ENCODE measurements at places on chromosomes 1 and 21.

DNA sequence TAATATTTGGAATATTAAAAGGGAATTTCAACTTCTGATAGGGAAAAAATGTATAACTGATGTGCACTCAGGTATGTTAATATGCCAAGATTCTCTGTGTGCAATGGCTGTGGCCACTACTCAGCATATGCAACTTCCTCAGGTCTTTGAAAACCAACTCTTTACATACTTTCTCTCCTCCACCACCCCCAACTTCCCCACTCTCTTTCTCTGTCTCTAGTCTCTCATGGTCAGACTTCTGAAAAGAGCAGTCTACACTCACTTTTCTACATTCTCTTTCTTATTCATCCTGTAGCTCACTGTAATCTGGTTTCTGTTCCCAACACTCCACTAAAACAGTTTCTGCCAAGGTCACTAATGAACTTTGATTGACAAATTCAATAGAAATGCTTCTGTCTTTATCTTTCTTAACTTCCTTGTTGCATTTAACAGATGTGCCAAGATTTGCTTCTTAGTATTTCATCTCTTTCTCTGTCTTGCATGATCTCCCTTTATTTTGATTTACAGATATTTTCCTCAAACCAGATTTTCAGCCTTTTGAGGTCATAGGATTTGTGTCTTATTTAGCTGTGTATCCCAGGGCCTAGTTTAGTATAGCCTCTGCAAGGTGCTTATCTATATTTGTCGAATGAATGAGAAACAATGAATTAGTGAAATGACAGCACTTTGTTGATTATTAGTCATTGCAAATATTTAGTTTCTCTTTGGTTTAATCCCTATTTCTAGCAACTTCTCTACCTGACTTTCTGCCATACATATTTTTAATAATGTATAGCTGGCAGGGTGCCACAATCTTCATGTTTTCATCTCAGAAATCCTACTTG lies 168.9 kb downstream of the LMO4 start:
- DNase-seq: no peak

- DNase-seq: no peak
Measured at GRCh38 chr1:100955322-100955721, 59.4 kb downstream of the SLC30A7 start.

DNA sequence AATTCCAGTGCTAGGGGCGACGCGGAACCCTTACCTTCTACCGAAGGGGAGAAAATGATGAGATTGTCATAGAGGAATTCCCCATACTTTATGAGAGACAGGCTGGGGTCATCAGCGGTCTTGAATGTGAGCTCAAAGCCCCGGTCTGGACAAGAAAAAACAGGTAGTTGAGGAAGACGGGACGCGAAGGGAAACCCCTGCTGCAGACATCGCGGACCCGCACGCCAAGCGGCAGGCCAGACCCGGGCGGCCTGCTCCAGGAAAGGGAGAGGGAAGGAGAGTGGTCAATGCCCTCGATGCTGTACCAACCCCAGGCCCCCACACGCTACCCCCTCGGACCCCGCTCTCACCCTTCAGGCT lies 342 bp downstream of the DDOST start:
- no peak for DNase-seq

DNA sequence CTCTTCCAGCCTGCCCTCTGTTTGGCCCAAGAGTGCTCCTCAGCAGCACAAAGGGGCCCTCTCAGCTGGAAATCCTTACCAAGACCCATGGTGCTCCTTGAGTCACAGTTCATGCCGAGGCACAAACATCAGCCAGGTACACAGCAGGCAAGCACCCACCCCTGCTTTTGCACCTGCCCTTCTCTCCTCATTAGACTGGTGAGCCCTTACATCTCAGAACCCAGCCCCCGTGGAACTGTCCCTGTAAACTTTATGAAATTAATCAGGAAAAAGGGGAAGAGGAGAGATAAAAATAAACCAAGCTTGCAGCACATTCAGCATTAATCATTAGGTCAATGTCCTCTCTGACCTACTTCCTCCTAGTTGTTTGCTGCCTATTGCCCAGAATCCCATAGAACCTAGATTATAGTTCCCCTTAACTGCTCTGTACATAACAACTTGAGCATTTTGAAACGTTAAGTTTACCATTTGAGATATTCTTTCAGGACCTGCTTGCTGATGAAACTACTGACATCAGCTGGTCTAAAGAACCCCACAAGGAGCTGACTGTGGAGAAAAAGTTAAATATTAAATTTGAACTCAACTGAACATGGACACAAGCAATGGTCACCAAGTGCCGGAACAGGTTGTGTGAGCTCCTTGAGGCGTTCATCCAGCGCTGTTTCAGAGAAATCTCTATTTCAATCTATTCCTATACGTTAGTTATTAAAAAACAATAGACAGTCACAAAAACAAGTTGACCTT lies 738.4 kb downstream of the MATN1 start:
- no peak for DNase-seq

DNA sequence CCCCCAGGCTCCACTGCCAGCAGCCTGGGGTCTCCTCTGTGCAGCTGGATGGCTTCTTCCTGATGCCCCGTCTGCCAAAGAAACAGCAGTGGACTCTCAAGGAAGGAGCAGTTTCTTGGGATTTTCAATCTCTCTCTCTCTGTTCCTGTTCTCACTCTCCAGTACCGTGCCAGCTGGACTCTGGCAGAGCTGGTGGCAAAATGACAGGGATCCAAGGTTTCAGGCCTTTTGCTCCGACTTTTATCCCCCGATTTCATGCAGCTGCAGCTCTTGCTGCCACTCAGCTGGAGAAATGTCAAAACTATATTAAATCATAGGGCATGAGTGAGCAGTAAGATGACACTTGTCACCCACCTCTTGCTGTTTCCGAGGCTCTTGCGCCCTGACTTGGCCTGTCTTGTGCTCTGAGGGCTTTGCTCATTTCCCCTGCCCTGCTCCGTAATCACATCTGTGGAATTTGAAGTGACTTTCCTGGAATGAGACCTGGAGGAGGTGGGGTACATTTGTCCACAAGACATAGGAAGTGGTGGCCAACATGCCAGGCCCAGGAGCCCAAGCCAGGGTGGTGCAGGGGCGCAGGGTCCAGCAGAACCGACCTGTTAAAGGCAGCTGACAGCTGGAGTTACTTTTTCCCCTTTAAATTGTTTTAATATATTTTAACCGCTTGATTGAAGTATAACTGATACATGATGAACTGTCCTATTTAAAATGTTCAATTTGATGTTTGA lies 576.2 kb downstream of the PTPRU start:
- no peak for DNase-seq

GRCh38 chr1:36096500-36097432 lies 8.1 kb downstream of the ADPRS start:
- peak; percentile 9 for DNase-seq

DNA sequence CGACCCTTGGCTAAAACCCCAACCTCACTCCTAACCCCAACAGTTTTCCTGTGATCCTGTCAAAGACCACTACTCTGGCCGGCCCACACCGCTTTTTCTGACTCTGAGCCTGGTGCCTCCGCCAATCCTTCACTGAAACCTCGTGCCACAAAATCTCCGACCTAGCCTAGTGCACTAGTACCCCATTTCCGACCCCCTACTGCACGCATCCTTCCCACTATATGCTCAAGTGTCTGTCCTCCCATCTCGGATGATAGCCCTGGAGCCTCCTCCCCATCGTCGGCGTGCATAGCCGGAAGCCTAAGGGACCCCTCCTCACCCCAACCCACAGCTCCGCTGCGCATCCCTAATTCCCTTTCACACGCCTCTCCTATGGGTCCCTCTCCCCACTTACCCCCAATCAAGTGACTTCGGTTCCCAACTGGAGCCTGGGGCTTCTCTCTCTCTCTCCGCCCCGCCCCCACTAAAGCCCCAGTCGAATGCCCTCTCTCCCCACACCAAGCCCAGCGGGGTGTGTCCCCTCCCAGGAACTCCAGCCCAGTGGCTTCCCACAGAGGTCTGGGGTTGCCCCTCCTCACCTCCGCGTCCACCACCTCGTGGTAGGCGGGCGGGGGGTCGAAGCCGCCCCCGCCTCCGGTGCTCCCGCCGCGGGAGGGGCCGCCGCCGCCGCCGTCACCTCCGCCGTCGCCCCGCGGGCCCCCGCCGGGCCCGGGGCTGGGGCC lies 791 bp downstream of the USP24 start:
- peak; percentile 42 for DNase-seq

DNA sequence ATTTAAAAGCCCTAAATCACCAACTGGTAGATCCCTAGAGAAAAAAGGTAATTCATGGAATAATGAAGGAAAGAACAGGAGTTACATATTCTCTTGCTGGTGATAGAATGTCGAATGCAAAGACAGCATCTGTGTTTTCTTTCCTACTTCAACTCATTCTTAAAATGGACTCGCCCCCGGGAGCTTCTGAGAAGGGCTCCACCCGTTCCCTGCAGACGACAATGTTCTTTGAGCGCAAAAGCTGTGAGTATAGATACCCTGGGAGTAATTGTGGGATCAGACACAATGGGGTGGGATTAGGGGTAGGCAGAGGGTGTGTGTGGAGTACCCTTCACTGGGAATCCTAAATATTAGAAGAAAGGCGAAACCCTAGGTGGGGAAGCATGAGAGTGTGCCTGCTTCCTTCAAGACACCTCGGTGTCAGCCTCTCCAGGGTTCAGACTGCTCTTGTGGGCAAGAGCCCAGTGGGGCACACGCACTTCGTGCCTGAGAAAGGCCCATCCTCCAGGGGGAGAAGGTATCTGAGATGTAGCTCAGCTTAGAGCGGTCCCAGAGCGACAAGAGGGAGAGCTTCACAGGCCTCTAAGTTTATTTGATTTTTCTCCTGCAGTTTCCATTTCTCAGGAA lies 123.3 kb upstream of the DPYD start:
- no peak for DNase-seq

DNA sequence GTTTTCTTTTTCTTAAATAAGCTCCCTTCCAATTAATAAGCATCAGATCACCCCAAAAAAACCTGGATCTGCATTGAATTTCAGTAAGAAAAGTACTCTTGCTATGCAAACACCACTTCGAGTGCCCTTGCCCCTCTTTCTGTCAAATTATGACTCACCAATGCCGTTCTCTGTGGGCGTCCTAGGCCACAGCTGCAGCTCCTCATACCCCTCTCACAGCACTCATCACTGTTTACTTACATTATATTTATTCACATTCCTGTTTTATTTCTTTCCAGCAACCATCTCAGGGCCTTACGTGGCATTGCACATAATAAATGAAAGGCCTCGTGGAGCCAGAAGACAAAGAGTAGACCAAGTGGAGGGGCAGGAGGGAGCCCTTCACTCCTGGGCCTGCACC lies 99.1 kb upstream of the CTTNBP2NL start:
- DNase-seq: no peak

GRCh38 chr1:1302951-1303509 lies 4.7 kb downstream of the ACAP3 start:
- no peak for DNase-seq

DNA sequence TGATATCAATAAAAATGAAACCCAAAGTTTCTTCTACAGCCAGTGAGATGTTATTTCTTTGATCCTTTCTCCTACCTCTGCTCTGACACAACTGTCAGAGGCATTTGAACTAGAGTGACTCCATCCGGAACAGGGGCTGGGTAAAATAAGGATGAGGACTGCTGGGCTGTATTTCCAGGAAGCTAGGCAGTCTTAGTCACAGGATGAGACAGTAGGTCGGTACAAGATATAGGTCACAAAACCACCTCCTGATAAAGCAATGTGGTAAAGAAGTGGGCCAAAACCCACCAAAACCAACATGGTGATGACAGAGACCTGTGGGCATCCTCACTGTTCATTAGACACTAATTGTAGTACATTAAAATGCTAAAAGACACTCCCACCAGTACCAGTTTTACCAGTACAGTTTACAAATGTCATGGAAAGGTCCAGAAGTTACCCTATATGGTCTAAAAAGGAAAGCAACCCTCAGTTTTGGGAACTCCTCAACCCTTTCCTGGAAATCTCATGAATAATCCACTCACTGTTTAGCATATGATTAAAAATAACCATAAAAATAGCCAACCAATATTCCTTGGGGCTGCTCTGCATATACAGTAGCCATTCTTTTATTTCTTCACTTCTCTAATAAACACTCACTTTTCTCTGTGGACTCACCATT lies 96.7 kb downstream of the GABPA start:
- DNase-seq: no peak

DNA sequence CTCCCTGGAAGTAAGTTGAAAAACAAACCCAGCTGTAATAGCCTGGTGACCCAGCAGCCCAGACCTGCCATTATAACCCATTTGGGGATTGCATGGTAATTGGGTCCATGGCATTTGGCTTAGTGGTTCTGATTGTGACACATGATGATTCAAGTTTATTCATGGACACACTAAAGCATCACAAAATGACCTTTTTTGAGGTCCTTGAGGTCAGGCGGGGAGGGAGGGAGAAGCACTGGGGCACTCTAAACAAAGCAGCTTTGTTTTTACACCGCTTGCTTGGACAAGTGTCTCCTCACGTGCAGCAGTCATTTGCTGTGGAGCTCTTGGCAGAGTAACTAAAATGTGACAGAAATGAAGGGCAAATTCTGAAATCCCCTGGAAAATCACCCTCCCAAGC lies 241.0 kb upstream of the SGIP1 start:
- DNase-seq: no peak

DNA sequence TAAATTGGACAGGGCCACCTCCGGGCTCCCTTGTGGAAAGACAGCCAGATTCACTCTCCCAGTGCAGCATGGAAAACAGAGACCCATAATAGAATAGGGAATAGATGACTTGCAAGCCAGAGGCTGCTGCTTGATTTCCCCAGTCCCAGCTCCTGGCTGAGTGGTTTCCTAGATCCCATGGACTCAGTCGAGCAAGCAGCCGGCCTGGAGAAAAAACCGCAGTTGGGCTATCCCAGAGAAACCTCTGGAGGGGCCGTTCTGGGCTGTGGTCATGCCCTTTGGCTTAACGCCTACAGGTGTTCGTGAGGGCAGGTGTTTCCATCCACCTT lies 61.7 kb downstream of the ELK4 start:
- DNase-seq: no peak

GRCh38 chr1:33060579-33061083 lies 20.3 kb upstream of the AZIN2 start:
- no peak for DNase-seq

GRCh38 chr1:234372011-234372757 lies 1.1 kb upstream of the COA6 start:
- peak; percentile 24 for DNase-seq

DNA sequence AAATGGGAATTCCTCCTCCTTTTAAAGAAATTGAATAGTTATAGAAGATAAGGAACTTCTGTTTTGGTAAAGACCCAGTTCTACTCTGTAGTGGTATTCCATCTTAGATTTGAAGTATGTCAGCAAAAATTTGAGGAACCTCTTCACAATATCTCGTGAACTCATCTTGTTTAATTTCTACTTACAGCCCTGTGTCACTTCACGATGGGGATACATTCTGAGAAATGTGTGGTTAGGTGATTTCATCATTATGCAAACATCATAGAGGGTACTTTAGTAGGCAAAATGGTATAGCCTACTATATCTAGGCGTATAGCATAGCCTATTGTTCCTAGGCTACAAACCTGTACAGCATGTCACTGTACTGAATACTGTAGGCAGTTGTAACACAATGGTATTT lies 36.0 kb downstream of the ALG6 start:
- no peak for DNase-seq
